ENCODE measurements at places on chromosomes 16 and 17.
A peak's percentile ranks its signal among the peaks of the same experiment; 100 is the strongest.

DNA sequence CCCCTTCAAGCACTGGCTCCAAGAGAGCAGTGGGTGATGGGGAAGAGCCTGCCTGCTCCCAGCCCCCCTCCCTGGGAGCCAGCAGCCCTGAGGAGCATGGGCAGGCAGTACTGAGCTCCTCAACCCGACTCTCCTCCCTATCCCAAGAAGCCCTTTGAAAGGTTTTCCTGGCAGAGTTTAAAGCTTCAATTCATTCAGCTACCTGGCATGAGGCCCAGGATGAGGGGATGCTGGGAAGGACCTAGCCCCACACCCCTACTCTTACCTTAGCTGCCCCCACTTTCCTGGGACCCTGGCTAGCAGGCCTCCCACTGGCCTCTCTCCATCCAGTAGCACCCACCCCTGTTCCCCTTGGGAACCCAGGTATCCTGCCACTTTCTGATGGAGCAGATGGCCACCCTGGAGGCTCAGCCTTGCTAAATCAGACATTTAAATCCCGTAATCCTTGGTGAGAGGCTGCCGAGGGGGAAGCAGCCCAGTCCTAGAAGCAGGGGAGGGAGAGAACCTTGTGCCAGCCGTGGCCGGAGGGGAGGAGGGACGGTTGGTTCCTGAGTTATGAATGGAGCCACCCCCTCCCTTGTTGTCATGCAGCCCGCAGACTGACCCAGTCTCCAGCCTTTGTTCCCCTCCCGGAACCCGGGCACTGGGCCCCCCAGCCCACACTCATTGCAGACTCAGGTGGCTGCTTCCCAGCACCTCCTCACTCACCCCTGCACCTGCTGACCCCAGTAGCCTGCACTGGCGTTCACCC lies 17.1 kb downstream of the ATP1B2 start:
- no peak for DNase-seq

- no peak for DNase-seq
Measured at GRCh38 chr16:75745823-75746222, 19.5 kb upstream of the CPHXL start.

GRCh38 chr17:67562005-67562404 lies 155.7 kb upstream of the NOL11 start:
- no peak for DNase-seq

DNA sequence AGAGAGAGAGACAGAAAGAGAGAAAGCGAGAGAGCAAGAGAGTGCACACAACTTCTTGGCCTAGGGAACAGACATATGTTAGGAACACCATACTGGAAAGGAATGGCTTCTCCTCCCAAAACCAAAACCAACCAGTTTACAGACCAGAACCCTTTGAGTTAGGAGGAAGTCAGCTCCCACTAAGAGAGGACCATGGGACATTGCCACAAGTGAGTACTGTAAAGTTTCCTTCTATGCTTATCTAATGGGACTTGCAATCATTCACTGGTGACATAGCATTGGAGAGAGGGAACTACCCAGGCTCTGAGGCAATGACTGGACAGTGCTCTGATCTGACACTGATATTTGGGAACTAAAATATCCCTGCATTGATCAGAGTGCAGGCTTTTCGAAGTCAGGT lies 32.4 kb downstream of the TBC1D3B start:
- no peak for DNase-seq

GRCh38 chr17:46763416-46763815 lies 55.1 kb downstream of the WNT3 start:
- no peak for DNase-seq

DNA sequence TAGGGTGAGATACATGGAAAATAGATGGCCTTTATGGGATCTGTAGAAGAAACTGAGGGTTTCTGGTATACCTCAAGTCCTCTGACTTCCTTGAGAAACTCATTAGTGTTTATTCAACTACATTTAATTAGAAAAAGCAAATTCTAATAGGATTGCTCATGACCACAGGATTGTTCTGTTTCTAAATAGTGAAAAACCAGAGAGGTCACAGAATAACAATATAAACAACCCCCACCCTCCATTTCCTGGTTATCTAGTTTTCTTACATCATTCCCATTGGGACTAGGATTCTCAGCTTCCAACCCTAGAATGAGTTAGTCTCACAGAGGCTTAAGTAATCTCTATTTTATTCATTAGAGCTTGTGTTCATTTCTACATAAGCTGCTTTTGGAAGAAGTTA lies 30.0 kb downstream of the SF3B3 start:
- peak; percentile 61 for DNase-seq
